ENCODE measurements at places on chromosomes 1 and 21.
A peak's percentile ranks its signal among the peaks of the same experiment; 100 is the strongest.

GRCh38 chr1:76865696-76866286, 1.5 kb upstream of the ST6GALNAC5 start:
- no peak for DNase-seq

DNA sequence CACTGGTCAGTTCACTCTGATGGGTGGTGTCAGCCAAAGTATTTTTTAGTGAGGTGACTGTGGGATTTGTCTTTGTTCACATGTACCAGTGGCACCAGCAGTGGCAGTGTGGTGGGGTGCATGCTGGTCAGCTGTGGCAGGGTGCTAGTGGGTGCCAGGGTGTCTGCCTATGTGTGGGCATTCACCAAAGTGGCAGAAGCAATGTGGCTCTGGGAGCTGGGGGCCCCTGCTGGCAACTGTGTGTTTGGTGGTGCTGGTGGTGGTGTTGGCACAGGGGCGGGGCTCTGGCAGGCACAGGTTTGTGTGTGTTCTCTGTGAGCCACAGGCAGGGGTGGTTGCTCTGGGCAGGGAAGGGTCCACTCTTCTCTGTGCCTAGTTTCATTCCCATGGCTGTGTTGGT, 161.5 kb downstream of the CENPF start:
- DNase-seq = no peak

- no peak for DNase-seq
These were observed 32.7 kb downstream of the XCL1 start for GRCh38 chr1:168608796-168609715.

- no peak for DNase-seq
These were observed 6.4 kb downstream of the IL12RB2 start for GRCh38 chr1:67313934-67314671.

DNA sequence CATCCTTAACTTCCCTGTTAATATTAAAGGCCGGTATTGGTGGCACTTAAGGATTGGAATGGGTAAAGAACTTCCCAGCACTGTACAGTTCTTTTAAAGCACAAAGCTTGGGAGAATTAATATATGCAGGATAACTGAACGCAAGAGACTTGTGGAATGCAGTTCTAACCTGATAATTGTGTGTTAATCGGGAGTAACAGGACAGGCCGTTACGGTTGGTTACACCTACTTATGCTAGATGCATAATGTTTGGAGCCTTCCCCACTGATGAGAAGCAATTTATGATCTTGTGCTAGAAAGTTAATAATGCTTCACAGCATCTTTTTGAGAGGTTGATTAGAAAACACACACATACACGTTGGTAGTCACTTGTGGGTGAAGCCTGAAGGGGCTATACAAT, 7.0 kb downstream of the CHTOP start:
- DNase-seq = no peak

DNA sequence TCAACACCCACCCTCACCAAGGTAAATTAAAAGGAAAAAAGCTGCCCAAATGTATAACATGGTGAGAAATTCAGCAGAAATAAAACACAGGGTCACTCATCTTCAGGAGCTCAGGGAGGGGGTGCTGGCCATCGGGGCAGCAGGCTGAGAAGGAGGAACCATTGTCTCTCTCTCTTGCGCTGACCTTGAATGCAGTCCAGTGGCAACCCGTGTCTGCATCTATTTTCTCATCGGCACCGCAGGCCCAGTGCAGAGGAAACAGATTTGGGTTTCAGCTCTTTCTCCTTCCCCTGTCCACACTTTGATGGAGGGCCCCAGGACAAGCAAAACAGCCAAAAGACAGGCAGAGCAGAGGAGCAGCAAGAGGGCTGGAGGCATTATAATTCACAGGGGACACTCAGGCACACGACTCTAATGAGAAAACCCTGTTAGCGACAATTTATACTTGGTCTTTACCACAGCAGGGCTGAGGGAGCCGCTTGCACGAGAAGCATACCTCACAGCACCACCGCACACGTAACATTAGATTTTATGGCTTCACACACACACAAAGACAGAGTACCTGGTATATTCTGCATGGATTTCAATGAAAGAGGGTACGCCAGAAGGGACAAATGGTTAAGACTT, 18.6 kb downstream of the MKNK1 start:
- no peak for DNase-seq

GRCh38 chr1:228830954-228831481, 95.7 kb downstream of the RHOU start:
- DNase-seq = no peak

- DNase-seq = no peak
These were observed 14.4 kb downstream of the CD55 start for GRCh38 chr1:207335695-207336363.

DNA sequence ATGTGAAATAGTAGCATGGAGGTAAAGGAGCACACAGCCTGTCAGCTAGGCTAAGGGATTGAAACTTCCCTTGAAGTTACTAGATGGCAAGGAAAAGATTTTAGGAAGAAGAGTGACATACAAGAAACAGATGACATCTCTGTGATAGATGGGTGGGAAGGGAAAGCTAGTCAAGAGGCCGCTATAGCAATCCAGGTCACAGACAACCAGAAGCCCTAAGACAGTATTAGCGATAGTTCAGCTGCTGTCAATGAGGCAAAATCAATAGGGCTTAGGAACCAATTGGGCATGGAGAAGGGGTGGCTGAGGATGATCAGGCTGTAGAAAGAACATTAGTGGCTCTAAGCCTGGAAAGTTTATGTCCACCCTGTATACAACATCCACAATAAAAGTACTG, 111.1 kb downstream of the GLUL start:
- DNase-seq = no peak

DNA sequence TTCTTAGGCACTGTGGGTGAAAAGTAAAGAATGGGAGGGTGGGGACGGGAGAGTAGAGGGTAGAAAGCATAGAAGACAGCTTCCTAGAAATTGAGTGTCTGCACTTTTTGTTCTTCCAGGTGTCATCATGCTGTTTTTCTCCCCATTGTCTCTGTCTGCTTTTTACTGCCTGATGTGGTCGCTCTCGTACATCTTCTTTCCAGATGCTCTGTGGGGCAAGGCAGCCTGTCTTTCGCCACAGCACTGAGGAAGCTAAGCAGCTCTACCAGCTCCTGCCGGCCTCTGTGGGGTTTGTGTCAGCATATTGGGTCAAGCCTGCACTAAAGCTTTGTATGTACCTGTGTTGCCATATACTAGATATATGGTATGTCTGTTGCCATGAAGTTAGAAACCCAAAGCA, 13.2 kb downstream of the TMEM269 start:
- no peak for DNase-seq

DNA sequence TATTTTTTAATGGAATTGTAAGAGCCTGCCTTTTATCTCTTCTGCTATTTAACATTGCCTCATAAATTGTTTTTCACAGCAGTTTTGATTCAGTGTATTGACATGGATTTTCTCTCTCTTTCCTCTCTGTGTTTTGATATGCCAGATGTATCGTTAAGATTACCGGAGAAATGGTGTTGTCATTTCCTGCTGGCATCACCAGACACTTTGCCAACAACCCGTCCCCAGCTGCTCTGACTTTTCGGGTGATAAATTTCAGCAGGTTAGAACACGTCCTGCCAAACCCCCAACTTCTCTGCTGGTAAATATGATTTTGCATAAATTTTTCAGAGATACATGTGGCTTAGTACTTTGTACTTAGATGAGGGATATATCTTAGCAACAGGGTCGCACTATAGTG, 23.1 kb upstream of the DYNLT5 start:
- DNase-seq = no peak

GRCh38 chr1:84303314-84303830, 1.9 kb downstream of the SAMD13 start:
- DNase-seq = no peak

GRCh38 chr21:42142141-42142540, 71.0 kb downstream of the UMODL1 start:
- DNase-seq = no peak

DNA sequence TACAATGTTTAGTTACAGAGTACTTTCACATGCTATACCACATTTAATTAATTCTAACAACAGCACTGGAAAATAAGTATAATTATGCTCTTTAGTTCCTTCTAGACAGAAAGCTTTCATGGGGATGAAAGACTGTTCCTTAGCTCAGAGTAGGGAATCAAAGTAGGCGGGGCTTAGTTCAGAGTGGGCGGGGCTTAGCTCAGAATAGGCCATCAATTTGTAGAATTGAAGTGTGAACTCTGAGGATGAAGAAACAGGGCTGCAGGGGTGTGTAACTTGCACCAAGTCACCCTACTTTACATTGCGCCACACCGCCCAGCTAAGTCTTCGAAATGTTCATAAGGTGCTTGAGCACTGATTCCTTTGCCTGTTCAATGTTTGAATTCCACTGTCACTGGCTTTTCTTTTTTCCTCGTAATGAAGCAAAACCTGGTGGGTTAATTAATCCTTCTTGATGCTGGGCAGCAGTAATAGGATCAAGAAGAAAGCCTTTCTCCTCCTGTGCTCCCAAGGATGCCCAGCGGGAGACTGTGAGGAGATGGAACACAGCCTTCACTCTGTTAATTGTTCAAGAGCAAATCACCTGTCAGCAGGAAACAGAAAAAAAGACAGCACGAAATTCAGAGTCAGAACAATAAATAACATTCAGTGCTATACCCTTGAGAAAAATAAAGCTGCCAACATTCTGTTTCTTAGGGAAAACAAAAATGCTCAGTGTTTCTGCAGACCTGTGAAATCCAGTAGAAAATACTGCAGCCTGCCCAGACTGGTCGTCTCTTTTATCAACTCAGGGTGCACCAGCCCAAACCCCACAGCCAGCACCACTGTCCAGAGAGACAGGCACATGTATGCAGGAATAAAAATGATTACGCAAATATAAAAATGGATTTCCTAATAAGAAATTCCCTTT, 66.5 kb upstream of the CAMK1G start:
- DNase-seq = no peak

DNA sequence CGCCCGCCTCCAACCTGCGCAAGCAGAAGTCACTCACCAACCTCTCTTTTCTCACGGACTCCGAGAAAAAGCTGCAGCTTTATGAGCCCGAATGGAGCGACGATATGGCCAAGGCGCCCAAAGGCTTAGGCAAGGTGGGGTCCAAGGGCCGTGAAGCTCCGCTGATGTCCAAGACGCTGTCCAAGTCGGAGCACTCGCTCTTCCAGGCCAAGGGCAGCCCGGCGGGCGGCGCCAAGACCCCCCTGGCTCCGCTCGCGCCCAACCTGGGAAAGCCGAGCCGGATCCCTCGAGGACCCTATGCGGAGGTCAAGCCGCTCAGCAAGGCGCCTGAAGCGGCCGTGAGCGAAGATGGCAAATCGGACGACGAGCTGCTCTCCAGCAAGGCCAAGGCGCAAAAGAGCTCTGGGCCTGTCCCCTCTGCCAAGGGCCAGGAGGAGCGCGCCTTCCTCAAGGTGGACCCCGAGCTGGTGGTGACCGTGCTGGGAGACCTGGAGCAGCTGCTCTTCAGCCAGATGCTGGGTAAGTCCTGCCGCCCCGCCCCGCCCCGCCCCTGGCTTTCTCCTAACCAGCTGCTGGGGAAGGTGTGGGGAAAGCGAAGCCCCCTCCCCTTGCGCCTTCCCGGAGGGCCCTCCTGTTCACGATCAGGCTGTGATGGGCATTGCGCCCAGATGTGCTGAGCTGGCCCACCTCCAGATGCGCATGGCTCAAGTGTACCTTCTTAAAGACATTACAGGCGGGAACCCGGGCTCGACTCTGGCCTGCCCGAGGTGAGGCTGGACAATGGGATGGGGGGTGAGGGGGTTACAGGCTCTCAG, 110.2 kb downstream of the NAV1 start:
- DNase-seq = peak; percentile 63

GRCh38 chr1:156291226-156292061, 4.0 kb downstream of the GLMP start:
- DNase-seq = peak; percentile 18

GRCh38 chr1:246602194-246602593, 35.9 kb downstream of the CNST start:
- DNase-seq = no peak

GRCh38 chr1:116717318-116717717, 36.9 kb upstream of the CD2 start:
- peak; percentile 78 for DNase-seq
